ENCODE measurements at places on chromosomes 7 and 10.

DNA sequence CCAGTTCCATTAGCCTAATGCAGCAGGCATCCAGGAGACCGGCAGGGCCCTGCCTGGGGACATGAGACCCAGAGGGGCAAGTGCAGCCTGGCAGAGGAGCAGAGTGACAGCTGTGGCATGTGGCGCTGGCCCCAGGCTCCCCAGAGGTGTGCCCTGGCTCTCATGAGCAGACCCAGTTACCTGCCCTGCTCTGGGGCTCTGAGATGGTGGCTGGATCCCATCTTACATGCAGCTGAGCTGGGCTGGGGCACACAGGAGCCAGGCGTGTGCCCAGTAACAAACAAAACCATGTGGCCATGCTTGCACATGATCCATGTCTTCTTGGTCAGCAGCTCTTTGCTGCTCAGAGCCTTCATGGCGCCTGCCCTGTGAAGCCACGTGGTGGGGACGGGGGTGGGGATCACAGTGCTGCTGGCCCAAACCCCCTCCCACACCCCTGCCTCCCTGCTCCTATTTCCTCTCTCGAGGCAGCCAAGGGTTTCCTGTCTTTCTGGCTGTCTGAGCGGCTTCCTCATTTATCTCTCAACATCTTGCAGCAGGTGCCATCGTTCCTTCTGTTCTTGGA, 40.3 kb upstream of the GTF2I start:
- ATAC-seq, result no peak

DNA sequence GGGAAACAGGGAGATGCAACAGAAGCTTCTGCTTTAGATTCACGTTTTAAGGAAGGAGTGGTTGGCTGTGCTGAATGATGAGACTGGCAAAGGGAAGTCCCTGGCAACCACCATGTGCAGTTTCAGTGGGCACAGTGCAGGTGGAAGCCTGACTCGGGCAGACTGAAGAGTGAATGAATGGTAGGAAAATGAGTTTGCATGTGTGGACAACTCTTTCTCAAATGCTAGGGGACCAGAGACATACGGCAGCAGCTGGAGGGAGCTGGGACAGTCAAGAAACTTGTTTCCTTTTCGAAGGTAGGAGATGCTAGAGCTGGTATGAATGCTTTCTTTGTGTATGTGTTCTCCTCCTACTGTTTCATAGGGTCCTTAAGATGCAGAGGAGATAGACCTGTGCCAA, 29.0 kb downstream of the PODXL start:
- no peak for ATAC-seq

GRCh38 chr7:45979275-45980180, 58.5 kb upstream of the IGFBP3 start:
- no peak for ATAC-seq

GRCh38 chr10:101879456-101880231, 36.0 kb upstream of the KCNIP2 start:
- ATAC-seq, result no peak

DNA sequence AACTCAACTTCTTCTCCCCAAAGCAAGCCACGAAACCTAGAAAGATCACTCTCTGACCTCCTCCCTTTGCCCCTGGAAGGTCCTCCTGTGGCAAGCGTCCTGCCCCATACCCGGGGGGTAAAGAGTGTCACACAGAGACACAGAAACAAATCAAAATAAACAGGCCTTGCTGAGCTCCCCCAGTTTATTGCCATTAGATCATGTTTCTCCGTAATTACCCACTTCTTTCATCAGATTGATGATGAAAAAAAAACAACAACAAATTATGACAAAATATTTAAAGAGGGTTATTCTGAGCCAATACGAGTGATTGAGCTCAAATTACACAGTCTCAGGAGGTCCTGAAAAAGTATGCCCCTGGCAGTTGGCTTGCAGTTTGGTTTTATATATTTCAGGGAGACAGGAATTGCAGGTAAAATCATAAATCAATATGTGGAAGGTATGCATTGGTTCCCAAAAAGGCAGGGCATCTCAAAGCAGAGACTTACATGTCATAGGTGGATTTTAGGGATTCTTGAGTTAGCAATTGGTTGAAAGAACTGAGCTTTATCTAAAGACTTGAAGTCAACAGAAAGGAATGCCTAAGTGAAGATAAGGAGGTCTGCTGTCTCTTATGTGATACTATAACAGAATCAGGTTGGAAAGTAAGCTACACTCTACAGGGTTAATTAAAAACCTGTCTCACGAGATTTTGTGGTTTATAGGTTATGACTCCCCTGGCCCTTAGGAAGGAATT, 86.2 kb downstream of the APBB1IP start:
- no peak for ATAC-seq

DNA sequence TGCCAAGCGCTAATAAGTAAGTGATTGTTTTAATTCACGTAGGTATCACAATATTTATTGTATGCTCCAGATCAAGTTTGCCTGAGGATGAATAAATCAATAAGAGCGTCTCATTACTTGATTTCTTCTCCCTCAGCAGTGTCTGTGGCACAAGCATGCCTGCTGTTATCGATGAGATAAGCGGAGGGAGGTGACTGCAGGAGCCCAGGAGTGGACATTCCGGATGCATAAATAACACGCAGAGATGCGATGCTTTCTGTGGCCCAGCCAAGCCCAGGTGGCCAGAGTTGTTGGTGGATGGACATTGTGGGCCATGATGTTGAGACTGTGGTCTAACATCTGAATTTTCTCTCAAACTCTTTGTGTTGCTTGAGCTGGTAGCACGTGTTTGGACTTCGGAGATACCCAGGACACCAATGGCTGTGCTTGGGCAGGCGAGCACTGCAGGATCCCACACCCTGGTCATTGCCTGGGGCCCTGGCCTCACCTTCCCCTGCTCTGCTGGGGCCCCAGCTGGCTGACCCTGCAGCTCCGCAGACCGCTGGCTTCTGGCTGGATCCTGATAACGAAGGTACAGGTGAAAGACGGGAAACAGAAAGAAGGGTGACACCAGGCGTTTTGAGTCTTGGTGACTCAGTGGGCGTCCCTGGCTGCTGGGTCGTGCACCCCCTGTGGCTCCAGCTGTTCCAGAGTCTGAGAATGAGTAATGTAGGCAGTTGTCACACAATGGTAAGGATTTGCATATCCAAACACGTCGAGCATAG, 31.2 kb upstream of the MNX1 start:
- ATAC-seq, result no peak

DNA sequence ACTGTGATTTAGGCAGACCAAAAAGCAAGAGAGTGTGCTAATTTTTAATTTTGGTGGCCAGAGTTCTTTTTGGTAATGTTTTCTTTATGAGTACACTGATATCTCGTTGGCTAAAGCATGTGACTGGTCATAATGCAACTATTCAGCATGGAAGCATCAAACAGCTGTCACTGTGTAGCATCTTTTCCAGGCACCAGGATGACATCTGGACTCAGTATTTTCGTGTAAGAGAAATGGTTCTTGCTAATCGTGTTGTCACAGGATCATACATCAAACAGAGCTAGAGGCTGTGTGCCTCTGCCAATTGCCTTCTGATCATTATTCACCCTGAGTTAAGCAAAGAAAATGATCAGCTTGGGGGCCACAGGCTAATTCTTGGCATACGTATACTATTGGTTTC, 118.9 kb downstream of the SND1 start:
- ATAC-seq, result no peak

GRCh38 chr7:24732646-24733413, 24.4 kb downstream of the GSDME start:
- ATAC-seq, result no peak

GRCh38 chr7:36075561-36075960, 77.5 kb upstream of the EEPD1 start:
- no peak for ATAC-seq

DNA sequence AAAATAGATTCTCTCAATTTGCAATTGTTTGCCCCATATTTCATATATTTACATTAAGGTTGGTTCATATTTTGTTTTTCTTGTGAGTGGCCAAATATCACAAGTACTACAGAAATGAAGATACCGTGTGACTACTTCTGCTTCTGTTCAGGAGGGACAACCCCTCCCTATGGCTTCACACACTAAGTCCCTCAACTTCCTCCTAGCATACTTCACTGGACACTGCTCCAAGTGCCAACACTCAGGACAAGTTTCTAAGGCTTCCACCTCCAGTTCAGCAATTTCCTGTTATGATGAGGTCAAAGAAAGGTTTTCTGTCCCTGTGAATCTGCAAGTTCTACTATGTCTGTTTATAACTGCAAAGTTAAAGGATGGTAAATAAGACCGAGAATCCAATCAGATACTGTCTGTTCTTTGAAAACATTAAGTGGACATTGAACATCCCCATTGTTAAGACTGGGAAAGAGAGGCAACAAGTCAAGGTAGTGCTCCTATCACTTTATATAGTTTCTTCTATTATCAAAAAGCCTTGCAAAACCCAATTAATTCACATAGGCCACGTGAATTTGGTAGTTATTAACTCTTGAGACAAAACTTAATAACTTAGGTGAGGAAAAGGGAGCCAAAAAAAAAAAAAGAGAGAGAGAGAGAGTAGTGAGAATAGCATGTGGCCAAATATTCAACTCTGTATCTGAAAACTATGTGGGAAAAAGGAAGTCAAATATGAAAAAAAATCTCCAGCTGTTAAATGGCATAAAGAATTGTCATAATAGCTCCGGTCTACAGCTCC, 81.3 kb upstream of the DKK1 start:
- no peak for ATAC-seq

DNA sequence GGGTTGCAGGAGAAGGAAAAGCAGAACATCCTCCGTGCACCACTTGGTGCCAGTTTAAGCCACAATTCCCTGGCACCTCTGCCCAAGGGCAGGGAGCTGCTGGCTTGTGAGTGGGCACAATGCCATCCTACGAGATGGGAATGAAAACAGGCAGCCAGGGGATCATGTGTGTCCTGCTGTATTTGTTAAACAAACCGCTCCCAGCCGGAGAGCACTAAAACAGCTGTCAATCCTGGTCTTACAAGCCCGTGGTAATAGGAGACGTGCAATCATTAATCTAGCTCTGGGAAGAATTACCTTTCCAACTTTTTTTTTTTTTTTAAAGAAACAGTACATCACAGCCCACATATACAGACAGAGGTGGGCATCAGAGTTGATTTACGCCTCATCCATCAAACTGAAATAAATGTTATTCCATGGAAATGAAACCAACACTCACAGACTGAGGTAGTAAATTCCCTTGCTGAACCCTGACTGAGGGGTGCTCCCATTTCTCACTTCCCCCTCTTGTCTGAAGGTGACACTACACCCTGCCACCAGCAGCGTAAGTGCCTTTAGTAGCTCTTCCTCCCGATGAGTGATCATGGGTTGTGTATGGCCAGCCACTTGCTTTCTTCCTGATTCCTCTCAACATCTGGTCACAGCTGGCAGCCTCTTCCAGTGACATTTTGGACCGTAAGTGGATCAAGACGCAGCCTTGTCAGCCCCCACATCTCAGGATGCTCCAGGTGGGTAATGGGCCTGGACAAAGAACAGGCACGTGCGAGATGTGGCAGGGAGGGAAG, 143.8 kb downstream of the TEX36 start:
- ATAC-seq, result no peak

- ATAC-seq, result peak; percentile 95
Measured at GRCh38 chr7:116316838-116317628, 106.7 kb downstream of the TES start.

DNA sequence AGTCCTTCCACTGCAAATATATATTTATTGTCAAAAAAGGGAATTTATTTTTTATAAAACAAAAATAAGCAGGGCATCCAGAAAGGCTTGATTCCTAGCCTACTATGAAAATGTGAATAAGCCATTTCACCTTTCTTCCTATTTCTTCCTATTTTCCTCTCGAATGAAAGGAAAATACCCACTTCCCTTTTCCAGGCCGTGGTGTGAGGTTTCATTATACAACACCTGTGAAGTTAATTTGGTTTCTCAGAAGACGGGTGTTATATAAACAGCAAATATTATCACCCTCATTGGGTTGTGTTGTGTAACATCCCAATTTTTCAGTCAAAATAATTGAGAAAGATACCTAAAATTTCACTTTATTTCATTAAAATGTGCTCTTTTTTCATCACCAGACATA, 214.3 kb downstream of the DGKB start:
- ATAC-seq, result no peak

DNA sequence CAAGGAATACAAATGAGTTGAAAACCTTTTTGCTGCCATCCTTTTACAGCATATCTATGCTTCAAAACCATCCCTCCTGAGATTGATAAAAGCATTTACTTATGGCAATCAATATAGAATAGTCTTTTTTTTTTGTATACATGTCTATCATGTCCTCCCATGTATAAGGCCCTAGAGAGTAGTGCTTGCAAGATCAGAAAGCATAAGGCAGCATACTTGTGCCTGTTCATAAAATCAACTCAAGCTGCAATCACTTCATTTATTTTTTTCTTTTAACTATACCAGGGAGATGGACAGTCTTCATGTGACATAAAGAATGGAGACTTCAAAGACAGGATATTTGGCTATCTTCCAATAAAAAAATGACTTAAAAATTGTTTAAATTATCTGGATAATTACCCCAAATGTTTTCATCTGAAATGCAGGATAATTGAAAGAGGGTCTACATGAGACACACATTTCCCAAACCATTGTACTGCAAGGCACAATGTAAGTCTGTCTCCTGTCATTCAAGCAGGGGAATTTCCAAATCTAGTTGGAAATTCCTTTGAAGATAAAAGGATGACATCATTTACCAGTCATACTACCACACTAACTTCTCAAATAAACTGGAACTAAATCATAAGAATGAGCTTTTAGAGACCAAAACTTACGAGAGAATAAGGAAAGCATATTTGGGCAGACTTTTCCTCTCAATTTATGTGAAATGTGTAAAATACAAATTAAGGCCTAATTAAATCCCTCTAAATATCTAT, 22.5 kb downstream of the LRRN3 start:
- peak; percentile 66 for ATAC-seq

DNA sequence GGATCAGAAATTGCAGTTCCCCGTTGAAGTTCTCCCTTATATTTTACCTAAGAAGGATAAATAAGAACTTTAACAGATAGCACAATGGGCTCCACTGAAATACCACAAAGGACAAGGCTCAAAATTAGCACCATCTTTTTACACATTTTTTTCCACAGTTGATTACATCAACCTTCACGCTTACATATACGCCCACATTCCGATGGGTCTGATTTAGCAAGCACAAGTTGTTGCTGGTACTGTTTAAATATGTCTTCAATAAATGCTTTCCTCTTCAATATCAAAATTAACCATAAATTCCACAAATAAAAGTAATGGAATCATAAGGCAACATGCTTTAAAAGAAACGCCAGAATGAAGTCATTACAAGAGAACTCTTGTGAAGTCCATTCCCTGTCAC, 79.5 kb downstream of the NEBL start:
- ATAC-seq, result no peak

DNA sequence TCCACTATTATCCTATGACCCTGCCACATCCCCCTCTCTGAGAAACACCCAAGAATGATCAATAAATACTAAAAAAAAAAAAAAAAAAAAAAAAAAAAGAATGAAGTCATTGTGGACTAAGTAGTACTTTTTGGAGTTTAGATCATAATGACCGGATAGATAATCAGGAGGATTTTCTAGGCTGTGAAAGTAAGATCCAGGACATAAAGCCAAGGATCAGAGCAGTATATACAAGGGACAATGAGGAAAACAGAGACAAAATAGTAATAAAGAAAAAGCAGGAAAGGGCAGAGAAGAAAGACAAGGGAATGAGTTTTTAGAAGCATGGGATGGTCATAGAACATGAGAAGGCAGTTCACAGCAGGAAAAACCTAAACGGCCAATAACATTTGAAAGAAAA, 87.6 kb downstream of the AKAP9 start:
- ATAC-seq, result no peak

- no peak for ATAC-seq
Measured at GRCh38 chr10:31625566-31625965, 303.1 kb downstream of the ARHGAP12 start.

GRCh38 chr7:131544449-131545301, 11.8 kb downstream of the PODXL start:
- no peak for ATAC-seq
